Stimulated activated CD8-positive, alpha-beta memory T cell treated with anti-CD3 and anti-CD28 coated beads, Interleukin-7, amount 100 ng/mL, for 24 hours (primary cell): ENCODE measurements at places on chromosomes 1 and 21.

DNA sequence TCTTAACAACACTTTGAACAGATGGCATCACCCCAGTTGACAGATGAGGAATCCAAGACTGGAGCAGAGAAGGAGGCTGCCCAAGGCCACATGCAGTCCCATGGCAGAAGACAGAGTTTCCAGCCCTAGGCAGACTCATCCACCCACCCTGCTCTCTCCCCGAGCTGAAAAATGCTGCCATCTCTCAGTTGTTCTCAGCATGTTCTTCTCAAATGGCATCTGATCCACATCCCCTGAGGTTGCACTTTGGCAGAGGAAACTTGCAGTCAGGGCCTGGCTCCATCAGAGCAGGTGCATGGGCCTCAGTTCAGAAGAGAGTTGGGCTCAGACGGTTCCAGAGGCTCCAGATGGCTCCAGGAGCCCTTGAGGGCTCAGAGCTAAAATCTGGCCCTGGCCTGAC, 709.4 kb downstream of the MATN1 start:
- DNase-seq, result no peak

DNA sequence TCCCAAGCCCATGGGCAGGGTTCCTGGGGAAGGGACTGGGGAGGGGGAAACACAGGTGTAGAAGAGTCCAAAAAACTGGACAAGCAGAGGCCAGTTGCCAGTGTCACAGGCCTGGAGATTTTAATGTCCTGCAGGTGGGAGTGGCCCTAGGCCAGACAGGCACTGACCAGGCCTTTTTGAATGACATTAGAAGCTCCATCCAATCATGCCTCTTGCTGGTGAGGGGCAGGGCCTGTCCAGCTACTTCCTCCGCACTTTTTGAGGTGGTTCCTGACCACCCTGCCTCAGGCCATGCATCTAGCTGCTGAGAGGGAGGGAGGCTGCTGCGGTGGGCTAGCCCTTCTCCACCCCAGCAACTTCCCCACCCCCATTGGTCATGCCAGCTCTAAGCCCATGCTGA, 15.9 kb upstream of the KIF21B start:
- DNase-seq, result no peak

DNA sequence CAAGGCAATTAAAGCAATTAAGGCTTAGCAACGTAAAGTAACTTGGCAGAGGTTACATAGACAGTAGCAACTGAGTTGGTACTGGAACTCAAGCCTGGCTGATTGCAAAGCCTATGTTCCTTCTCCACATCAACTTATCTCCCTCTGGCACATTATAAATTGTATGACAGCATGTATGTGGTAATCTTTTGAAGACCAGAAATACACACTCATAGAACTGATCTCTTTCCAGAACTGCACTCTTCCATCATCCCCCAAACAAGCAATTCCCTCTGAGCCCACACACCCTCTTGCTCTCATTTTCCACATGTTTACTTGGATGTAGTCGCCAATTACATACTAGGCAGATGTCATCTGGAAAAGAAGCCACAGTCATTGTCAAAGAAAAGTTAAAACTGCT, 502.2 kb downstream of the PLPP3 start:
- no peak for DNase-seq

GRCh38 chr21:32819694-32820093, 48.1 kb upstream of the PAXBP1 start:
- no peak for DNase-seq

DNA sequence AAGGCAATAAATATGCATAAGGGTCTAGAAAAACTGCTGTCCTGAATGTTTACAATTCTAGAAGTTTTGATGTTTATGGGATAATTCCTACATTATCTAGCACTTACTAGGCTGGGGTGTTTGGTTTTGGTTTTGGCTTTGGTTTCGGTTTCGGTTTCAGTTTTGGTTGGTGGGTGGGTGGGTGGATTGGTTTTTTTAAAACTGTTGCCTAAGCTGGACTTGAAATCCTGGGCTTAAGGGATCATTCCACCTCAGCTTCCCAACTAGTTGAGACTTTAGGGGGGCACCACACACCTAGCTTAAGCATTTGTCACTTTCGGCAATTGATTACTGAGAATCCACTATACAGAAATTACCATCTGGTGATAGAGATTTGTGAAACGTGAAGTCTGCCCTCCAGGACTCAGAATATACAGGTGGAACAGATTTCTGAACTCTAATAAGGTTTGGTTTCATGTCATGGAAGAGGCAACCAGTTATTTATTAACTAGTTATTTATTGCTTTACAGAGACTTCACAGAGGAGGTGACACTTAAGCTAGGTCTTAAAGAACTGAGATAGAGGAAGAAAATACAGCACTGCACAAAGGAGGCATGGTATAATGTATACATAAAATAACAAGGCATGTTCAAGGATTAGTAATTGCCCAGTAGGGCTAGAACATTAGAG, 69.6 kb downstream of the PIK3R3 start:
- peak; percentile 4 for DNase-seq

DNA sequence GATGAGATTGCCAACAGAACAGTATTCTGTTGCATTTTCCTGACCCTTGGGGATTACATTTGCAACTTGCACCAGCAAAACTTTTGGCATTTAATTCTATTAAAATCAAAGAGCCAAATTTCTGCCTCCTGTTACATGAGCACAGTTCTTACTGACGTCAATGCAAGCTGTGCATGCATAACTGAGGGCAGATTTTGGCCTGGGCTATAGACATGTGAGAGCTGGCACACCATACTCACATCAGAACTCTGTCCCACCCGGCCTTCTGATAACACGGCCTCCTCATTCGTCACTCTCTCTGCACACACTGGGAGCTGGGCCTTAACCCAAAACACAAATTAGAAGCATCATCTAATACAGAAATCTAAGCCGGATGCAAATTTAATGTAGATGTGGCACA, 31.5 kb downstream of the PAPPA2 start:
- no peak for DNase-seq

DNA sequence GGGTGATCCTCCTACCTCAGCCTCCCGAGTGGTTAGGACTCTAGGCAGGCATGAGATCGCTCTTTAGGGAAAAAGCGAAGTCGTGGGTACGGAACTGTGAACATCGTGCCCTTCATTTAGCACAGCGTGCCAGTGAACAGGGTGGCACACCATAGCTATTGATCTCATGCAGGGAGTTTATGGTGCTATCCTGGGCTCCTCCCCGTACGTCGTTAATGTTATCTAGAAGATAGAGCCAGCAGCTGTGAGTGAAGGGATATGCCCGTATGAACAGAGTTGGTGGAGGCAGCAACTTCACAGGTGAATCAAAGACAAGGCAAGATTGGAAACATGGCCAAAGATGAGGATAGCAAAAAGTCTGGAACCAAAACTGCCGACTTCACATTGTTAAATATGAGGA, 11.2 kb downstream of the CLCN6 start:
- no peak for DNase-seq

- no peak for DNase-seq
Observed at GRCh38 chr1:192545896-192546521, 29.6 kb upstream of the RGS1 start.

- DNase-seq, result no peak
Observed at GRCh38 chr1:169109561-169110134, 3.2 kb downstream of the ATP1B1 start.

DNA sequence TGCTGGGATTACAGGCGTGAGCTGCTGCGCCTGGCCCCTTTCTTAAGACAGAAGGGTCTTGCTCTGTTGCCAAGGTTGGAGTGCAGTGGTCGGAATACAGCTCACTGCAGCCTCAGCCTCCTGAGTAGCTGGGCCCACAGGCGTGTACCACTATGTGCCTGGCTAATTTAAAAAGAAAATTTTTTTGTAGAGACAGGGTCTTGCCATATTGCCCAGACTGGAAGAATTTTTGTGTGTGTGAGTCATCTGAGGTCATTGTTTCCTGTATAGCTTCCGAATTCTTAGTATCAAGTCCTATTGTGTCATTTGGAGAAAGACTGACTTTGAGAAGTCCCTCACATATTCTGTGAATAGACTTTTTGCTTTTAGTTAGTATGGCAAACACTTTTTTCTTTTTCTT, 4.7 kb downstream of the SZRD1 start:
- no peak for DNase-seq

GRCh38 chr1:40014253-40014706, 26.2 kb upstream of the CAP1 start:
- no peak for DNase-seq

DNA sequence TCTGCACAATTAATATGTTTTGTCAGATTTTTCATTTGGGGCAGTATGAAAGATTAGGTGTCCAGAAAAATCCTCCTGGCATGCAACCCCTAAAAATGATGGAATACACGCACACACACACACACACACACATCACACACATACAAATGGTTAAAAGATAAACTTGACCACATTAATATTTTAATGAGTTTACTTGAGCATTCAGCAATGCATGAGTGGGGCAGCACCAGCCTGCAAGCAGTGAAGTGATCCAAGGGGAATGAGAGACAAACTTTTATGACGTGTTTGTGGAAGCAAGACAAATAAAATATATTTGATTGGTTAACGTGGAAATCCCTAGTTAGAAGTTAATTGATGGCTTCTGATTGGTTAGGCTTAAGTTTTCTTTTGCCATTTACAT, 29.1 kb upstream of the SOAT1 start:
- DNase-seq, result no peak

DNA sequence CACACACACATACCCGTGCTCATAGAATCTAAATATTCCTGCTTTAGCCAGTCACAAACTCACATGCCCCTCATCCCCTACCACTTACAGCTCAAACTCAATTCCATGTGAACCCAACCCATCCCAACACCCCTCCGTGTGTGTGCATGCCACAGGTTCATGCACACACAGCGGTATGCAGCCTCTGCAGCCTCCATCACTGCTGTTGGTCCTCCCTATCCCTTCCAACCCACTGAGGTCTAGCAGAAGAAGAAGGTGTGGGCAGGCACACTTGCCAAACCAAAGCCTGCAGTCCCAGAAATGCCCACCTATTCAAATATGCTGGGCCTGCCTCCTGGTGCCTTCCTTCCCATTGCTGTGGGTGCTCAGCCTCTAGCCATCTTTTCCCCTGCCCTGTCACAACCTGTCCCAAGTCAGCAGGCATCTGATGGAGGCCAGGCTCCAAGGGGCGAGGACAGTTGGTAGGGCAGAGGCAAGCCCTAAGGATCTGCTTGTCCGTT, 26.2 kb downstream of the SLC2A1 start:
- no peak for DNase-seq

DNA sequence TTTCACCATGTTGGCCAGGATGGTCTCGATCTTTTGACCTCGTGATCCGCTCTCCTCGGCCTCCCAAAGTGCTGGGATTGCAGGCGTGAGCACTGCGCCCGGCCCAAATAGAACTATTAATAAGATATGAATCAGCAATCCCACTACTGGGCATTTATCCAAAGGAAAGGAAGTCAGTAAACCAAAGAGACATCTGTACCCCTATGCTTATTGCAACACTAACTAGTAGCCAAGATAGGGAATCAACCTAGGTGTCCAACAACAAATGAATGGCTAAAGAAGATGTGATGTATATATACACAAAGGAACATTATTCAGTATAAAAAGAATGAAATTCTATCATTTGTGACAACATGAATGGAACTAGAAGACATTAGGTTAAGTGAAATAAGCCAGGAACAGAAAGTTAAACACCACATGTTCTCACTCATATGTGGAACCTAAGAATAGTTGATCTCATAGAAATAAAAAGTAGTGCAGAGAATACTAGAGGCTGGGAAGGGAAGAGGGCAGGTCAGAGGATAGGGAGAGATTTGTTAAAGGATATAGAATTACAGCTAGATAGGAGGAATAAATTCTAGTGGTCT, 48.8 kb downstream of the XPR1 start:
- DNase-seq, result no peak

DNA sequence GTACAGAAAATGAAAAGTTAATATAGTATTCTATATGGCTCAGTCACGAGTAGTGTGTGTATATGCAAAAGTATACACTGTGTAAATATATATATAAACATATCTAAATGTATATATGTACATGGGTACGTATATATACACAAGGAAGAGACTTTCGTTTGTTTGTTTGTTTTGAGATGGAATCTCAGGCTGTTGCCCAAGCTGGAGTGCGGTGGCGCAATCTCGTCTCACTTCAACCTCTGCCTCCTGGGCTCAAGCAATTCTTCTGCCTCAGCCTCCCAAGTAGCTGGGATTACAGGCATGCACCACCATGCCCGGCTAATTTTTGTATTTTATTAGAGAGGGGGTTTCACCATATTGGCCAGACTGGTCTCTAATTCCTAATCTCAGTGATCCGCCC, 16.4 kb downstream of the IL12RB2 start:
- DNase-seq, result no peak

- DNase-seq, result no peak
Observed at GRCh38 chr1:35883635-35884101, 659 bp downstream of the AGO1 start.

DNA sequence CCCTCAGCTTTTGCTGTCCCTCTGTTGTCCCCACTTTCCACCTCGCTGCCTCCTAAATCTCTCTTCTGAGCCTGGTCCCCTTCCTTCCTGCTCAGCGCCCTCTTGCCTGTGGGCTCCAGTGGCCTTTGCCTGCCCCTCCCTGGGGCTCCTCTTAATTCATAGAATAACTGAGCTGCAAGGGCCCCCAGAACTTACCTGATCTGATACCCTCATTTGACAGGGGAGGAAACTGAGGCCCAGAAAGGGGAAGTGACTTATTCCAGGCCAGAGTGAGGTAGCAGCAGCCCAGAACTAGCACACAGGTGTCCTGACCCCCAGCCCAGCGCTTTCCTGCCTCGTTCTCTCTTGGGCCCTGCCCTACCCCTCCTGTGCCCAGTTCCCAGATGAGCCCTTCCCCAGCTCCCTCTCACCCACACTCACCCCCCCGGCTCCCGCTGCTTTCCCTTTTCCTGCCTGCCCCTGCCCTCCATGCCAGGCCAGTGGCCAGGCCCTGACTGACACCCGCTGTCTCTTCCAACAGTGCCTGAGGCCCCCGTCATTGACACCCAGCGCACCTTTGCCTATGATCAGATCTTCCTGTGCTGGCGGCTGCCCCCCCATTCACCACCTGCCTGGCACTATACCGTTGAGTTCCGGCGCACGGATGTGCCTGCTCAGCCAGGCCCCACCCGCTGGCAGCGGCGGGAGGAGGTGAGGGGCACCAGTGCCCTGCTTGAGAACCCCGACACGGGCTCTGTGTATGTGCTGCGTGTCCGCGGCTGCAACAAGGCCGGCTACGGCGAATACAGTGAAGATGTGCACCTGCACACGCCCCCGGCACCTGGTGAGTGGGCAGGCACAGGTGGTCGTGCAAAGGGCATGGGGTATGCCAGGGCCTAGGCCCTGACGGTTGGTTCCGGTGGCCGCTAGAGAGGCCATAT, 5.7 kb downstream of the TRIM46 start:
- DNase-seq, result no peak

GRCh38 chr1:6427441-6428390, 3.1 kb downstream of the ESPN start:
- DNase-seq, result no peak

GRCh38 chr1:1259951-1260600, 13.6 kb upstream of the C1QTNF12 start:
- no peak for DNase-seq

- no peak for DNase-seq
Observed at GRCh38 chr1:45824607-45825006, 21.2 kb downstream of the MAST2 start.

DNA sequence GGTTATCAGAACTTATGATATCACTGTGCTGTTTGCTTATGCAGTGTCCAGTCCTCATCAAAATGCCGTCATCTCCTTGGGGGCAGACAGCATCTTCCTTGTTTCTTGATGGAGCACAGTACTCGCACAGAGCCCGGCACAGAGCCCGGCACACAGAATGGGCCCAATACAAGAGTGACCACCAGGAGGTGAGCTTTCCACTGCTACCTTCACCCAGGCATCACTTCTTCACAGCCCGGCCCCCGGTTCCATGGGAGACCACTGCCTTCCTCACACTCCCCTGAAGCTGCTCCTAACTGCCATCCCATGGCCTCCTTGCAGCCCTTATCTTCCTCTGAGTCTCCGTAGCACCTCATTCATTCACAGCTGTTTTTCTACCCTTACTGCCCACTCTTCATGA, 94.0 kb downstream of the TNR start:
- no peak for DNase-seq
